ENCODE measurements at places on chromosomes 3 and 15. TPM values are rescaled to one million over a fixed set of nuclear protein-coding genes. Genes with fewer than 3 reads are reported as not detected.

GRCh38 chr3:141080431-141080830 lies 29.3 kb downstream of the SPSB4 start:
- DNase-seq = no peak

DNA sequence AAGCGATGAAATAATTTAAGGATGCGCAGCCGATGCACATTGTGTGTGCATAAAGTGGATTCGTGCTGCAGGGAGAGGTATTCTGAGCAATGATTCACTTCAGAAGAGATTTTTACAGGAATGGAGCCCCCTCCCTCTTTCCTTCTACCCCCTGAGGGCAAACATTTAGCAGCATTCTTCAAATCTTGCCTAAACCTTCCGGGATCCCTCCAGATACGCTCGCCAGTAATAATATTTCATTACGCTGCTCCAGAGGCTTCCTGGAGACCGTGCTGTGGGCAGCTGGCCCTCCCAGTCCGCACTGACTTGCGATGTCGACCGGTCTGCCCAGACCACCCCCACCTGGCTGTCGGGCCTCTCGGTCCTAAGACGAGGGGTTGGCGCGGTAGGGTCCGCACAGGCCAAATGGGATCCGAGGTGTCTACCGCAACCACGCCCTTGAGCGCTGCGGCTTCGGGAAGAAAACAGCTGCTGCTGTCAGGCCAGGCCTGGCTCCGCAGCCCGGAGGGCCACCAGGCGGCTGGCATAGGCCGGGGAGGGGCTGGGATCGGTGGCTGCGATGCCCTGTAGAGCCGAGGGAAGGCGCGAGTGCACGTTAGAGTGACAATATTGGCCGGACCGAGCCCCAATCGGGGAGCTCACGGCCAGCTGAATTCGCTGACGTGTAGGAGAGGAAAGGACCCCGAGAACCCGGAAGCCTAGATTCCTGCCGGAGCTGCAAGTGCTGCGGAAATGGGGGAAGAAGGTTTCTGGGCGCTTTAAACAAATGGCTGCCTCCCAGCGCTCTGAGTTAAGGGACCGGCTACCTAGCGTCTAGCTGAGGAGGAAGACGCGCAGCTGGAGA lies 14.3 kb downstream of the ZIC4 start:
- no peak for DNase-seq

- no peak for DNase-seq
These were observed 721 bp upstream of the ZIC1 start for GRCh38 chr3:147408188-147409100.

The PLAAT1 gene
- 4.5 TPM for total RNA-seq

- DNase-seq = no peak
These were observed 269.4 kb upstream of the ZPLD1 start for GRCh38 chr3:102165367-102165766.

Data from Right ventricle myocardium superior (tissue), 1 donor.